ENCODE measurements at places on chromosomes 6 and 20.
A peak's percentile ranks its signal among the peaks of the same experiment; 100 is the strongest.

- no peak for DNase-seq
Measured at GRCh38 chr6:149508485-149508884, 23.7 kb upstream of the ZC3H12D start.

- no peak for DNase-seq
Measured at GRCh38 chr20:39778431-39778830, 816.3 kb downstream of the DHX35 start.

GRCh38 chr20:19478320-19478895 is 266.0 kb downstream of the SLC24A3 start:
- DNase-seq, result no peak

DNA sequence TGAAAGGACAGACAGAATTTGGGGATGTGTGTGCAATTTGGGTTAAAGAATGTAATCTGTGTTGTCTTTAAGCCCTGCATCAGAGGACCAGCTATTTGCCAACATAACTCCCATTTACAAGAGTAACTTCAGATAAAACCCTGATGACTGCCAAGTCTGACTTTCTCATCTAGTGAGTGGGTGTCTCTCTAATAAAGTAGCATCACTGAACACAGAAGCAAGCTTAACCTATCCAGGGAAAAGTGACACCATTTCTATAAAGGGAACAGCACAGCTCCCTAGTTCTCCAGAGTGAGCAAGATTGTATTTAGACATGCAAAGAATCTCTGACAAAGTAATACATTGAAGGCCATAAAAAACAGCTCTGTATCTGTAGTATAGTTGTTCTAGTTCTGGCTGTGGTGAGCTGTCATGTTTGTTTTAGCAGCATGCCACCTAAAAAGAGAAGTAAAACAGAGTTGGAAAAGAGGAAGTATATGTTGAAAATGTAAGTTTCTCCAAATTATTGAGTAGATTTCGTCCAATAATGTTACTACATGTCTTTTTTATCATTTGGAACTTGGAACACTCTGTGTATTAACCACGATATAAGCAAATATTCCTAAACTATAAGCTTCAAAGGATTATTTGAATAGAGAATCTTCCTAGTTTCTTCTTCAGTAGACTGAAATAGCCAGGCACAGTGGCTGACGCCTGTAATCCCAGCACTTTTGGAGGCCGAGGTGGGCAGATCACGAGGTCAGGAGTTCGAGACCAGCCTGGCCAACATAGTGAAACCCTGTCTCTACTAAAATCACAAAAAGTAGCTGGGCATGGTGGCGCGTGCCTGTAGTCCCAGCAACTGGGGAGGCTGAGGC is 8.8 kb upstream of the PIM1 start:
- DNase-seq, result no peak

DNA sequence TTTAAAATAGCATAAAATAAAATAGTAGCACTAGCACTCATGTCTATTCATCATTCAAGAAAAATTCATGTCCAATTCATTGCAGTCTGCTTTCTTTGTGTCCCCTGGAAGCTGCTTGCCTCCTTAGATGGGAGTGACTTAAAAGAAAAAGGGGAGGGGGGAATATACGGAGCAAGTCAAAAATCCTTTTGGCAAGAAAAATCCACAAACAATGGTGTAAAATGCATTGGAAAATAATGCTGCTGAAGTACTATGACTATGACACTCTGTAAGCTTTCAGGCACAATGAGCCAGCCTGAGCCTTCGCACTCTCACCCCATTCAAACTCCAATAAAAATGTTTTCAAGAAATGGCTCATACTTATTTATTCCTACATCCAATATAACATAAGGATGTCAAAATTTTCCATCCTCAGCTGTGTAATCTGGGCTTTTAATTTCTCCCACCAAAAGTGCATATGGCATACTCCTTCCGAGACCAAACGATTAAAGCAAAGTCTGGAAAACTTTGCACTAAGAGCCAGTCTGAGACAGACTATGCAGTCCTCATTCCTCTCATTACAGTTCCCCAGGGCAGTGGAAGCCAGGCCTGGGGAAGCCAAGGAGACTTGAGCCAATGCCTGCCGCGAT is 790 bp downstream of the NEDD9 start:
- DNase-seq, result no peak

- DNase-seq, result no peak
Measured at GRCh38 chr6:169070506-169071176, 183.0 kb downstream of the THBS2 start.

GRCh38 chr6:170095273-170095981 is 195.5 kb downstream of the DLL1 start:
- no peak for DNase-seq

- no peak for DNase-seq
Measured at GRCh38 chr6:43921039-43921438, 151.0 kb downstream of the VEGFA start.

GRCh38 chr20:13909067-13909466 is 81.3 kb downstream of the SEL1L2 start:
- DNase-seq, result no peak

- no peak for DNase-seq
Measured at GRCh38 chr6:37763413-37763812, 56.1 kb upstream of the ZFAND3 start.

GRCh38 chr6:39657355-39658135 is 67.7 kb downstream of the KIF6 start:
- no peak for DNase-seq

DNA sequence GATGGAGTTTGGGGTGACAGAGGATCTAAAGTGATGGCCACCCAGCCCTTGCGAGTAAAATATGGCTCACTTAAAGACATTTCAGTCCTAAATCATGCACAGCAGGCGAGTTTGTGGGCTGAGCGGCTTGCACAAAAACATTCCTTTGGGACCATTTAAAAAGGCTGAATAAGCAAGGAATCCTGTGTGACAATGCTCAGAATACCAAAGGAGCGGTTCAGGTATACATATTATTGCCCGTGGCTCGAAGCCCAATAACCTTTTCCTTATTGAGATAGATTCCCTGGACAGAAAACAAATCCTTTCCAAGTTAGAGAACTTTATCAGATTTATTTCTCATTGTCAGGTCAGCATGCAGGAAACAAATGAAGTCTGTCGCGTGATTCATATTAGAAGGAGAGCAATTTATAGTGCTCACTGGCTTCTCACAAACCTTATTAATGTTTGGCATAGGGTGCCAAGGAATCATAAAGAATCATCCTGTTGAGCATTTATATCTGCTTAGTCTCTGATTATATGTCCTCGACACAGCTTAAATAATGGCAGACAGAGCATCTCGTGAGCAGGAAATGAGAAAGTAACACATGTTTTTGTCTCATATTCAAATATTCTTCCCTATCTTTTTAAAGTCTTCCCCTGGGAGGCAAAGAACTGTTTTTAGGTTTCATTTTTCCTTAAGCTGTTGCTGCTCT is 121.3 kb downstream of the TRMT11 start:
- no peak for DNase-seq

DNA sequence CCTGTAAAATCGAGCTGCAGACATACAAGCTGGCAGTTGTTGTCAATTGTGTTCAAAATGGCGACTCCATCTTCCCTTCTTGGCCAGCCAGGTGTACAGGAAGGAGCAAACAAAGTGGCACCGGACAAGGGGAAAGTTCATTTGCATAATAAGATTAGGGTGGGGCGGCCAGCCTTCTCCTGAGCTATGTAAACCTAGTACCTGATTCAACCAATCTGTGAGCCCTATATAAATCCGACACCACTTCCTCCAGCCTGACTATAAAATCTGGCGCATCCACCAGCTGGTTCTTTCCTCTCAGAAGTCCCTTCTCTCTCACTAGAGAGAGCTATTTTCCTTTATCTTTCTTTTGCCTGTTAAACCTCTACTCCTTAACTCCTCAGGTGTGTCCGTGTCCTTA is 8.1 kb upstream of the HBS1L start:
- DNase-seq, result peak; percentile 54

GRCh38 chr6:38131527-38131965 is 312.0 kb downstream of the ZFAND3 start:
- no peak for DNase-seq

- DNase-seq, result no peak
Measured at GRCh38 chr6:37155394-37156312, 14.3 kb upstream of the PIM1 start.

DNA sequence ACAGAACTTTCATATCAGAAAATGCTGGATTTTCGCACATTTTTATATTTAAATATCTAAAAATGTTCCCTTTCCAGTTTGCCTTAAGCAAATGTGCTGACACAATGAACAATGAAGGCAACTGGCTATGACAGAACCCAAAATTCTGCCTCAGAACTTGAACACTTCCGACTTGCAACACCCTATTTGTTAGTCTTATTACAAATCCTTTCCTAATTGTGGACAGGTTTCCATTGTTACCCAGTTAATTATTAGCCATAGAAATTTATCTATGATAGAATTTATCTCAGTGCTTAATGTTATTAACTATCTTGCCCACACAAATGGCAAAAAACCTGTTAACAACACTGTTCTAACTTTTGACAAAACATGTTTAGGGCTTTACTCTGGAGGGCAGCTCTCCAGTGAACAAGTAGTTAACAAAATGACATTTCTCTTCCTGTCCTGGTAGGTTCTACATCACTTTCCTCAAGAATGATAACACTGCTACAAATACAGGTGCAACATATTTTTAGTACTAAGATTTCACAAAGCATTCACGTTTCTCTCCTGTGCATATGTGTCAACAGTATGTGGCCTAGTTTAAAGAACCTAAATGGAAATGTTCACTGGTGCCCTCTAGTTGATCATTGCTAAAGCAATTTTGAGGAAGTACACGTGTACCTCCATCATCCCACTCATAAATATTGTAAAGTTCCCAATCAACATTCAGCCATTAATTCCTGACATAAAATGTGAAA is 58.4 kb downstream of the HIVEP2 start:
- DNase-seq, result no peak

GRCh38 chr6:111159633-111160032 is 72.3 kb downstream of the SLC16A10 start:
- no peak for DNase-seq

DNA sequence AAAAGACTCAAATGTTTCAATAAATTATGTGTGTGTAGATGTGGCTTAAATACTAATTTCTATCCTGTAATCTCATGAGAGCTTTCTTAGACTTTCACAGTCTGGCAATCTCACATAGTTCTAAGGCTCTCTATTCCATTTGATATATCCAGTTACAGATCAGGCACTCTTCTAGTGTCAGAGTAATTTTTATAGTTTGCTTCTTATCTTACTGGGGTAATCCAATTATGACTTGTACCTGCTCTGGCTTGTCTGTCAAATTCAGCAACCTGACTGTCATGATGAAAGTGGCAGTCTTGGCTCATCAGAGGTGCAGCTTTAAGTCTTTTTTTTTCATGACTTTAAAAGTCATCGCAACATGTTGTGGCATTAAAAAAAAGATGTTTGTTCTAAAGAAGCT is 513.2 kb upstream of the MAN1A1 start:
- DNase-seq, result no peak

DNA sequence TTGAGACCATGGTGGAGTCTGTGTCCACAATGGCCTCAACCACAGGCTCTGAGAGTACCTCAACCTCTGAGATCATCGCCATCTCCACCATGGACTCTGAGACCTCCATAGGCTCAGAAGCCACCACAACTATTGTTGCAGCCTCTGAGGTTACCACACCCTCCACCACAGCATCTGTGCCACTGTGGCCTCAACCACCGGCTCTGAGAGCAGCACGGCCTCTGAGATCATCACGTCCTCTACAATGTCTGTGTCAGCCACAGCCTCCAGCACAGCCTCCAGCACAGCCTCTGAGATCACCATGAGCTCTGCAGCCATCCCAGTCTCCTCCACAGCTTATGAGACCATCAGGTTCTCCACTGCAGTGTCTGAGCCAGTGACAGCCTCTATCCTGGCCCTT is 19.4 kb upstream of the MUC21 start:
- no peak for DNase-seq

- DNase-seq, result no peak
Measured at GRCh38 chr6:25340431-25341202, 61.4 kb downstream of the CARMIL1 start.

- no peak for DNase-seq
Measured at GRCh38 chr6:148550569-148550968, 196.3 kb upstream of the UST start.

DNA sequence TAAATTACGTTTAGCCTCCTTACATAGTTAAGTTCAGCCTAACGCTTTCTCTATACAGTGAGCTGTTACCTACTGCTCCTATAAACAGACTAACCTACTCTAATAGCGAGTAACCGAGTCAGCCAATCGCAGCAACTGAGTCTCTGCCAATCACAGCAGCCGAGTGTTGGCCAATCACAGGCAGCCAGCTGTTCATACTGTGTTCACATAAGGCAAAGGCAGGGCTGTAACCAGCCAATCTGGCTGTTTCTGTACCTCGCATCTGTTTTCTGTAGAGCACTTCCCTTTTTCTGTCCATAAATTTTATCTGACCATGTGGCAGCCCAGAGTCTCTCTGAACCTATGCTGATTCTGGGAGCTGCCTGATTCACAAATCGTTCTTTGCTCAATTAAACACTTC is 263.9 kb upstream of the JARID2 start:
- DNase-seq, result no peak

DNA sequence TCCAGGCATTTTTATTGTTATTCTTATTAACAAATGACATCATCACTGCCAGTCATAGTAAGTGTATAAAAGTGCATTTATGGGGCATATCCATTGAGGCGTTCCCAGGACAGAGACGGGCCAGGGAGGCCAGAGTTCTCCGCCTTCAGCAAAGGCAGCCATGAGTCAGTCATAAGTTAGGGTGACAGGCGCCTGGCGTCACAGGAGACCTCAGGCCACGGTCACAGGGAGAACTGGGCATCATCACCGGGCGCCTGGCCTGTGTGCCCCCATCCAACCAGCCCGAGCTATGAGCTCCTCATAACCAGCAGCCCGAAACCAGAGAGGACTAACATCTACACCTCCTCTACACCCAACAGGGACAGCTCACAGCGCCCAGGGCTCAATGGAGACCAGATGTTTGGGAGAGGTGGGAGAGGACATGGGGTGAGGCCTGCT is 259.2 kb downstream of the DLL1 start:
- DNase-seq, result no peak

DNA sequence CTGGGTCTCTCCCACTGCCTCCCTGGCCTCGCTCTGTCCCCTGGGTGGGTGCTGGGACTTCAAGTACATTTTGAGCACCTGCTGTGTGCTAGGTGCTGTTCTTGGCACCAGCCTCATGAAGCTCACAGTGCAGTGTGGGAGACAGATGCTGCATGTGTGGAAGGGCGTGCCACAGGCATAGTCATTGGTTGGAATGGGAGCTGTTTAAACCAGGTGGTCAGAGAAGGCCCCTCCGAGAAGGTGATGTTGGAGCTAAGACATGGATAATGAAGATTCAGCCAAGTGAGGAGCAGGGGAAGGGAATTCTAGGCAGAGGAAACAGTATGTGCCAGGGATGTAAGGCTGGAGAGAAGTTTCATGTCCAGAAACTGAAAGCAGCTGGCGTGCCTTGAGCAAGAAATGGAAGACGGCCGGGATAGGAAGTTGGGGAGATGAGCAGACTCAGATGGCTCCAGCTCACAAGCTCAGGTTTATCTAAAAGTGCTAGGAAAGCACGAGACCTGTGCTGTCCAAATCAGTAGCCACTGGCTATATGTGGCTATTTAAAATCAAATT is 9.9 kb downstream of the LPIN3 start:
- DNase-seq, result no peak

- DNase-seq, result no peak
Measured at GRCh38 chr6:136012943-136013342, 161.4 kb downstream of the PDE7B start.

Measured in NCI-H2171 (cell line).